ENCODE measurements at places on chromosomes 2 and 18. TPM values are rescaled to one million over a fixed set of nuclear protein-coding genes. Genes with fewer than 3 reads are reported as not detected.

The KANSL1L gene
- total RNA-seq = 22.9 TPM

The PJVK gene
- total RNA-seq = not detected

The SPATA3 gene
- total RNA-seq = not detected

The TPO gene
- total RNA-seq = 5.8 TPM

The NEU4 gene
- 58.1 TPM for total RNA-seq

The CHCHD5 gene
- 11.1 TPM for total RNA-seq

The KYNU gene
- total RNA-seq = 4.6 TPM

The ASPRV1 gene
- 0.95 TPM for total RNA-seq

The FBLN7 gene
- 1.2 TPM for total RNA-seq

The HYCC2 gene
- total RNA-seq = 26.8 TPM

The ANKRD30B gene
- total RNA-seq = not detected

The ST8SIA3 gene
- not detected for total RNA-seq

The GPR75 gene
- 7.4 TPM for total RNA-seq

The EVX2 gene
- total RNA-seq = not detected

The MAL gene
- 4.9 TPM for total RNA-seq

The FOXI3 gene
- total RNA-seq = not detected

The SLC20A1 gene
- 173 TPM for total RNA-seq

The CFC1 gene
- total RNA-seq = not detected

The PROC gene
- not detected for total RNA-seq

The C2orf76 gene
- total RNA-seq = 11.3 TPM

The ARMC9 gene
- 11.5 TPM for total RNA-seq

The TMEM17 gene
- not detected for total RNA-seq

The TBR1 gene
- total RNA-seq = not detected

The RRM2 gene
- total RNA-seq = 4.0 TPM

The IL1R1 gene
- total RNA-seq = 44.1 TPM

The SOX11 gene
- total RNA-seq = 0.41 TPM

The NT5C1B gene
- not detected for total RNA-seq

The PTPRM gene
- total RNA-seq = 22.5 TPM

The SCYGR6 gene
- total RNA-seq = not detected

The IL1R2 gene
- 46.4 TPM for total RNA-seq

The UCN gene
- not detected for total RNA-seq

The CELF4 gene
- not detected for total RNA-seq

The GAL3ST2 gene
- 61.9 TPM for total RNA-seq

Measured in transverse colon (tissue), 4 donors.